ENCODE measurements at places on chromosomes 2 and 18.

DNA sequence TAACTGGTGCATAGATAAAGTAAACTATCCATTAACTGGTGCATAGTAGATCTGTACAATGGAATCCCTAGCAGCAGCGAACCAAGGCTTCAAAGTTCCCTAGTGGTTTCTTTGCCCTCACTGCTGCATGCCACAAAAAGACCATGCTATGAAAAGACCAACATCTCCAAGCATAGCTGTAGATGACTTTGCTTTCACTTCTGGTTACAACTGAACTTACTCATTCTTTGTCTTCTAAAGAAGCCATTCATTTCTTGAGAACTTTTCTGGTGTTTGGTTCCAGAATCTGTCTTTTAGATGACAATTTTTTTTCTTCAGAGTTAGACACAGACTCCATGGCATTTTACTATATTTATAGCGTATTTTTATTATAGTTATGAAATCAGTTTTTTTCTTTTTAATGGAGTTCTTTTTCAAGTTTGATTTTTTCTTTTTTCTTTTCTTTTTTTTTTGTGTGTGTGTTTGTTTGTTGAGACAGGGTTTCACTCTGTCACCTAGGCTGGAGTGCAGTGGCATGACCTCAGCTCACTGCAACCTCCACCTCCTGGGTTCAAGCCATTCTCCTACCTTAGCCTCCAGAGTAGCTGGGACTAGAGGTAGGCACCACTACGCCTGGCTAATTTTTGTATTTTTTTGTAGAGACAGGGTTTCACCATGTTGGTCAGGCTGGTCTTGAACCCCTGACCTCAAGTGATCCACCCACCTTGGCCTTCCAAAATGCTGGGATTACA is 63.6 kb downstream of the SLC35F5 start:
- DNase-seq: no peak

GRCh38 chr18:5604778-5605177 is 61.0 kb upstream of the EPB41L3 start:
- no peak for DNase-seq

DNA sequence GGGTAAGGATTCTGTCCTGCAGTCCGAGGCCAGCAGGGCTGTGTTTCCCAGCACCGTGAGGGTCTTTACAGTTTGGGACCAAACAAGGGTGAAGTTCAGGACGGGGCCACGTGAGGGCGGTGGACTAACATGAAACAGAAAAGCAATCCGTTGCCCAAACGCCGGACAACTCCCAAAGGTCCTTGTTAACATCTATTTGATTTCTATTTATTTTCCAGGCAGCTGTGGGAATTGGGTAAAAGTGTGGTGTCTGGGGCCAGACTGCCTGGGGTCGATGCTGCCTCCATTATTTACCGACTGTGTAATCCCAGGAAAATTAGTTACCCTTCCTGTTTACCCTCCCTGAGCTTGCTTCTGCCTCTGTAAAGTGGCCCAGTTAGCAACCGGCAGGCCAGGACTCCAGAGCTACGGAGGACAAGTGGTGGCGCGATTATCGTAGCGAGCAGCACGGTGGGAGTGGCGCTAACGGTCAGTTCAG is 66.3 kb upstream of the TCF7L1 start:
- DNase-seq: no peak

GRCh38 chr2:168230389-168230788 is 17.0 kb downstream of the STK39 start:
- no peak for DNase-seq

- DNase-seq: no peak
Observed at GRCh38 chr2:120469426-120469825, 123.5 kb downstream of the INHBB start.

DNA sequence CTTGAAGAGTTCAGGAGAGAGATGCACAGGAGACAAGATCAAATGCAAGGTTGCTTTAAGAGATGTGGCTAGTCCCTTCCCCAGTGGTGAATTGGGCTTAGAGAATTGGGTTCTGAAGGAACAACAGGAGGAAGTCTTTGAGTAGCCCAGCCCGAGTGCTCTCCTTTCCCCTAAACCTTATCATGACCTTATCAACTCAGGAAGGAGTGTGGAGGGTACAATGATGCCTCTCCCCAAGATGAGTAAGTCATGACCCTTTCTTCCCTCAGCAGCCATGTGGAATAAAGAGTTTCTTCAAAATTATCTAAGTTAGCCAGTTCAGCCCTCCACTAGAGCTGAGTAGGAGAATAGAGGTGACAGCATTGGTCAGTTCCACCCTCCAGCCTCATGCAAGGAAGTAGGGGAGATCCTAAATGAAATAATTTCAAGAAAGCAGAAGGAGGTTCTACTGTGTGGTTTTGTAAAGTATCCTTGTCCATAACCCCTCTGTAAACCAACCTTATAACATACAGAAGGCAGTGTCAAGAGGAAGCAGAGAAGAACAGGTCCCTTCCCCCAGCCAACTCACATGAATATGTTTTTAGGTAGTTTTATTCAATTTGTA is 88.4 kb downstream of the ARHGAP15 start:
- DNase-seq: no peak

- DNase-seq: no peak
Observed at GRCh38 chr2:3461801-3462492, 57.4 kb downstream of the ADI1 start.

- DNase-seq: no peak
Observed at GRCh38 chr2:228197504-228197903, 16.0 kb upstream of the SPHKAP start.

- no peak for DNase-seq
Observed at GRCh38 chr18:42901161-42901560, 214.3 kb downstream of the RIT2 start.

DNA sequence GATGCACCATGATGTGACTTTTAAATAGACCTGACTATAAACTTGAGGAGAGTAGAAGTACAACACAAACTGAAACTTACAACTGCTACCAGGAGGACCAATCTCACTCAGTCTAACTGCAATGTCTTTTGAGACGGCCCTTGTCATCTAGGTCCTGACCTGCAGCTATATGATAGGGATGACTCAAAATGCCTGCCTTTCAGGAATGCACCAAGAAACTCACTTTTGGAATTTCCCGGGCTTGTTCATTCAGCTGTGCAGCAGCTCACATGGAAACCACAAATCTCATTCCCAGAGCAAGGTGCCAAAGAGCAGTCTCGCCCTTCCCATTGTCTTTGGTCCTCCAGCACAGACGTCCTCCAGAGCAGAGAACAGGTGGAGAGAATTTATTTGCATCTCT is 113.7 kb downstream of the SPOPL start:
- no peak for DNase-seq

DNA sequence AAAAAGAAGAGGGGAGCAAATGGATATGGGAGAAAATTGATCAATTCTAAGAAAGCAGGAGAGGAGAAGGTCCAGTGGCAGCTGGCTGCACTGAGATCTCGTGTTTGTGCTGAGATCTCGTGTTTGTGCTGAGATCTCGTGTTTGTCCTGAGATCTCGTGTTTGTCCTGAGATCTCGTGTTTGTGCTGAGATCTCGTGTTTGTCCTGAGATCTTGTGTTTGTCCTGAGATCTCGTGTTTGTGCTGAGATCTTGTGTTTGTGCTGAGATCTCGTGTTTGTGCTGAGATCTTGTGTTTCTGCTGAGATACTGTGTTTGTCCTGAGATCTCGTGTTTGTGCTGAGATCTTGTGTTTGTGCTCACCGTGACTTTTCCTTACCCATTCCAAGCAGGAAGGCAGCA is 254.4 kb downstream of the BCL2 start:
- no peak for DNase-seq

- DNase-seq: no peak
Observed at GRCh38 chr2:69147841-69148533, 135.0 kb downstream of the ANTXR1 start.

DNA sequence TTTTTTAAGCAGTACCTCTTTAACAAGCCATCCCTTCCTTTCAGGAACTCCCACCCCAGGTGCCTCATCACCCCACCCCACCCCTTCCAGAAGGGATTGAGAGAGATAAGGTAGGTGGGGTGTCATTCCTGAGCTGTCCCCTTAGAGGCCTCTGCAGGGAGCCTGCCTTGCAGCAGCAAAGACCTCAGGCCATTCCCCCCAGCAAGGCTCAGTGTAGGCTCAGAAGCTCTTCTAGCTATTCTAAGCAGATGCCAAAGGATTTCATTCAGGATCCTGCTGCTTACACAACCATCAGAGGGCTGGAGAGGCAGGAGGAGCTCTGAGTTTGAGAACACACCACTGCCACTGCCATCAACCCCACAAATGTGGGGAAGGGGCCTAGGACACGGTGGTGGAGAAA is 5.8 kb upstream of the FIGLA start:
- DNase-seq: no peak

DNA sequence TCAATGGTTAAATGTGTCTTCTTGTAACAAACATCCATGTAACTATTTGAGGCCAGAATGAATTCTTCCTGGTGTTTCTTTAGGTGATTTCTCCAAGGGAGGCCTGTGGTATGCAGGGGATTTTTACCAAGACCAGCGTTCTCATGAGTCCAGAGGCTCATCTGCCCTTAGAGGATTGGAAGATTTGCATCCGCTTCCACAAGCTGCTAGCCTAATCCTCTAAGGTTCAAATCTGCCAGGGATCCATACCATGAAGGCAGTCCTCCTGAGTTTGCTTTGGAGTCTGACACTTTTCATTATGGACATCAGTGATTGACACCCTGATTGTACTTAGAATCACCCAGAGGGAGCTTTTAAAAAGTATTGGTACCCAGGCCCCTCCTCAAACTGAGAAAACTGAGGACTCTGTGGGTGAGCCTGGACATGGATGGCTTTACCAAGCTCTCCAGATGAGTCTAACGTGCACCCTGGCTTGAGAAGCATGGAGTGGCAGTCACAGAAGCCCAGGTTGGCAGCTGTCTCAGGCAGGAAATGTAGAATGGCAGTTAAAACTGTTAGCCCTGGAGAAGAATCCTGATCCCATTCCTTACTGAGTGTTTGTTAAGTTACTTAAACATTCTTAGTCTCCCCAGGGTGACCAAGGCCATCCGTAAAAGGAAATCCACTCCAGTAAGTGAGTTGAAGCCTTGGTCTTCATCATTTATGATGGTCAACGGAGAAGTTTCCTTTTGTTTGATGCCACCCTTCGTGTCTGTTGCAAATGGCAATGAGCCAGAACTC is 95.3 kb upstream of the RMDN2 start:
- no peak for DNase-seq

DNA sequence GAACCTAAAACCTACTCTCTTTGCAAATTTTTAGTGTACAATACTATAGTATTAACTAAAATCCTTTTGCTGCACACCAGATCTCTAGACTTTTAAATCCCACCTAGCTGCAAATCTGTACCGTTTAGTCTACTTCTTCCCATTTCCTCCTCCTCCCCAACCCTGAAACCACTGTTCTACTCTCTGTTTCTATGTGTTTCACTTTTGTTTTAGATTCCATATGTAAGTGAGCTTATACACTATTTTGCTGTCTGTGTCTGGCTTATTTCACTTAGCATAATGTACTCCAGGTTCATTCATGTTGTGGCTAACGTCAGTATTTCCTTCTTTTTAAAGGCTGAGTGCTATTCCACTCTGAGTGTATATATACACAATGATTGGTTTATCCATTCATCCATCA is 18.4 kb upstream of the DSC2 start:
- DNase-seq: no peak

Measured in stimulated activated CD8-positive, alpha-beta memory T cell treated with anti-CD3 and anti-CD28 coated beads, Interleukin-7, amount 100 ng/mL, for 1 hour (primary cell).